LHCN-M2 (cell line): ENCODE measurements at places on chromosomes 1 and 21.

DNA sequence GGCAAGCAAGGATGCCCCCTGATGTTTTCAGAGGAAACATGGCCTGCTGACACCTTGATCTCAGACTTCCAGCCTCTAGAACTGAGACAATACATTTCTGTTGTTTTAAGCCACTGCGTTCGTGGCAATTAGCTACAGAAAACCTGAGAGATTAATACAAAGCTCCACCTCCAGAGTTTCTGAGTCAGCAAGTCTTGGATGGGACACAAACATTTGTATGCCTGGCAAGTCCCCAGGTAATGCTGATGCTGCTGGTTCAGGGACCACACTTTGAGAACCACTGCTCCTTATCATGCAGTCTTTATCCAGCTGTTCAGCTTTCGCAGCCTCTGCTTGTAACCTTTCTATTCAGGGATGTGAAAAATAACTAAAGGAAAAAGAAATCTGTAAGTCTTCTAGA, 565.7 kb upstream of the PLXNA2 start:
- DNase-seq = no peak

DNA sequence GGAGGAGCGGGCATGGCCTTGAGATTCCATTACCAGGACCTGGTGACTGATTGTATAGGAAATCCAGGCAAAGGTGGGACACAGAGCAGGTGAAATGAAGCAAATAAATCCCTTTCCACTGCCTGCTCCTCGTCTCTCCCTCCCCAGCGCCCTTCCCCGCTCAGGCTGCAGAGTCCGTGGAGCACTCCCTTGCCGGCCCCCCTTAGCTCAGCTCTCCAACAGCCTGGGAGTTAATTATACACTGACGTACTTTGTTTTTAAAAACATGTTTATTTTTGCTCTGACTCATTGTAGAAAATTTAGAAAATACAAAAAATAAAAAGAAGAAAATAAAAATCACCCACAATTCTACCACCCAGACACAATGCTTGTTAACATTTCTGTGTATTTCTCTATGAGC, 61.7 kb downstream of the LGR6 start:
- DNase-seq = no peak

GRCh38 chr1:202162047-202162417, 1.6 kb upstream of the PTPN7 start:
- no peak for DNase-seq

DNA sequence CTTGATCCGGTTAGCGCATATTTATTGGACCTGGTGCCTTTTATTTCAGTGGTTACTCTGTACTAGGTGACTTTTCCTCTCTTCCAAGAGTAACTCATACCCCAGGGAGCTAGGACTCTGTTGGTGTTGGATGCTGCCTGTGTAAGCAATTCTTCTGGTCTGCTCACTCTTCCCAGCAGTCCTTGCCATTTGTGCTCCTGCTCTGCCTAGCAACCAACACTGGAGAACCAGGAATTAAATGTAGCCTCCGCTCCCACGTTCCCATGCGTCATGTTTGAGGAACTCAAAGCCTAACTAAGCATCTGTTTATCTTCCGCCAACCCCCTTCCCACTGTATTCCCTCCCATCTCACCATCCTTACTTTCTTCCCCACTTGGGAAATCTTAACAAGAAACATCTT, 65.7 kb upstream of the RAVER2 start:
- no peak for DNase-seq

GRCh38 chr1:22056936-22057335, 4.4 kb downstream of the CDC42 start:
- DNase-seq = no peak

DNA sequence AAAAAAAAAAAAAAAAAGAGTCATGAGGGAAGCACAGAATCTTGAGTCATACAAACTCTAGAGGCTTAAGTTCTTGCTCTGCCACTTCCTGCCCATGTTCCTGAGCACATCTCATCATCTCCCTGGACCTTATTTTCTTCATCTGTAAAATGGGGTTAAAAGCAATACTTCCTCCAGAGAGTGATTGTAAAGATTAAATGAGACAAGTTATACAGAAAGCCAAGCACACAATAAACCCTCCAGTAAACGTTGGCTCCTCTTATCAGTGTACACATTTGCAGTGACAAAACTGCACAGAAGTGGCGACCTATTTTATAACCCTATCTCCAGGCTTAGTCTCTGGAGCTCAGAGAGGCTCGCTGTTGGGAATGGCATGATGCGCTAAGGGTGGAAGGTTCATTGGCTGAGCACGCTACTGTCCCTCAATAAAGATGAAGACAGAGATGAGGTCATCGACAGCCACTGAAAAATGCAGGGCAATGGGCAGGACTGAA, 82.1 kb downstream of the RRAGC start:
- DNase-seq = no peak

DNA sequence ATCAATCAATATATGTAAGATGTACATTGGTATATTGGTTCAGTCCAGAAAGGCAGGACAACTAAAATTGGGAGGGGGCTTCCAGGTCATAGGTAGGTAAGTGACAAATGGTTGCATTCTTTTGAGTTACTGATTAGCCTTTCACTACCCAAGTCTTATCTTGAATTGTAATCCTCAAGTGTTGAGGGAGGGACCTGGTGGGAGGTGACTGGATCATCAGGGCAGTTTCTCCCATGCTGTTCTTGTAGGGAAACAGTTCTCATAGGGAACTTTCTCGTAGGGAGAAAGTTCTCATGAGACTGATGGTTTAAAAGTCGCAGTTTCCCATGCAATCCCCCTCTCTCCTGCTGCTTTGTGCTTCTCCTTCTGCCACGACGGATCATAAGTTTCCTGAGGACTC, 809.2 kb downstream of the KCNT2 start:
- DNase-seq = no peak

DNA sequence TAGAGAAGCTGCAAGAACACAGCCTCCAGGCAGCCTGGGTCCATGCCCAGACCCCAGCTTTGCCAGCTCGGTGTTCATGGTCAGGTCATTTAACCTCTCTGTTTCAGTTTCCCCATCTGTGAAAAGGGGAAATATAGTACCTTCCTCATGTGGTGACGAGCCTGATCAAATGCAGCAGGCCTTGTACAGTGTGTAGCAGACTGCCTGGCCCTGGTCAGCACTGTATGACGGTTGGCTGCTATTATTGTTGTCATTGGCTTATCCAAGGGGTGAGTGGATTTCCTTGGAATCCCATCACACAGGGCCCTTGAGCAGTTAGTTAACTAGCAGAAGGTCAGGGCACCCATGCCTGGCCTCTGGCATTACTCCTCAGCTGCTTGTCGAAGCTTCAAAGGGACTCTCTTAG, 6.6 kb upstream of the TMEM51 start:
- no peak for DNase-seq

DNA sequence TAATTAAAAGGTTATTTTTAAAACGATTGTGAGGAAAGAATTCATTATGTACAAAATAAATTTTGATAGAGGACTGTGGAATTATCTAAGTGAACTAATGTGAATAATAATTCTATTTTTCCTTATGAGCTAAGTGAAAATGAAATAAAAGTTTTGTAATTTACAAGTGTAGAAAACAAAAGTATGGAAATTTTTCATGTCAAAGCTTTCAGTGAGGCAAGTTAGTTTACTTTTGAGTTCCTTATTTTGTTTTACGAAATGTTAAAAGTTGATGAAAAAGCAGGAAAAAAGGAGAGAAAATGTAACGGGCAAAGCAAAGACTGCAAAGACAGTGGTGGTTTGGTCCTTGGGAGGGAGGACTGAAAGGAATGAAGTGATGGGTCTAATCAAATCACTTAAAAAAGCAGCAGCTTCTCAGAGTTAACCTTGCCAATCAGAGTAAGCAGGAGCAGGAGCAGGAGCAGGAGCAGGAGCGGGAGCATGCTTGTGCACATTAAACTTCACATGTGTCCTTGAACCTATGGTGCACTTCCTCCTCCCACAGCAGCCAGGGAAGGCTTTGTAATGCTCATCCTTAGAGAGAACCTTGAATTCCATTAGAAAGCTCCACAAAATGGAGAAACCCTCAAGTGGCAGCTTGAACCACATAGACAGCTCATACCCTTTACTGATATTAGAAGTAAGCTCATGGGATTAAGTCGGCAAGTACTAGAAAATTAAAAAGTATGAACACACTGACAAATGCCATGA, 133.4 kb downstream of the LHX4 start:
- DNase-seq = no peak

GRCh38 chr1:241356519-241357365, at the start of gene RGS7:
Gene RGS7 (minus strand): TSS chr1:241357205.
- peak; percentile 35 for DNase-seq

GRCh38 chr1:32273391-32274208, 18.3 kb upstream of the HDAC1 start:
- no peak for DNase-seq

DNA sequence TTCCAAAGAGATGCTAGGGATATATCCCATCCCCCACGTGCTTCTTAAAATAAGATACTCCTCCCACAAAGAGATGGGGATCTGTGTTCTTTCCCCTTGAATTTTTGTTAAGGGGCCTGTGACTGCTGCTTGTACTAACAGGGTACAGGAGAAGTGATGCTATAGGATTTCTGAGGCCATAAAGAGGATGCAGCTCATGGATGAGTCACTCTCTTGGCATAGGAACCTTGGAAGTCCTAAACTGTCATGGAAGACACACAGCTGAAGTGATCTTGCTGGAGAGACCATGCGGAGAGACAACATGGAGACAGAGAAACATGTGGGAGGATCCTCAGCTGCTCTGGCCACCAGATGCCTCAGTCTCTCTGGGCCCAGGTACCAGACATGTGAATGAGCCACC, 157.2 kb downstream of the S1PR1 start:
- DNase-seq = peak; percentile 1

DNA sequence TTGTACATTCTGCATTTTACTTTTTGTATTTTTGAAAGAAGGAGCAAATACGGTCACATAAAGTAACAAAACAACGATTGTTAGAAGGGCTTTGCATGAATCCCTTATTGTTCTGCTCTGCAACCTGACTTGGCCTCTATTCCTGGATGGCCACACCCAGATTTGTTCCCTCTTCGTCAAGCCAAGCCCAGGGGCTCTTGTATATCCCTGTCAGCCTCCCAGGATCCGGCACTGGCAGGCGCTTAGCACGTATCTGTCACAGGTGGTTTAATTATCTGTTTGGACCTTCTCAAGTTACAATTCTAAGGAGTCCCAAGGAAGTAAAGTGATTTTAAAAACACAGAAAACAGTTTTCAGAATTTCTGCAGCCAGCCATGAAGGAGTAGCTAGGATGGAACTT, 28.0 kb downstream of the CRYAA start:
- peak; percentile 63 for DNase-seq

DNA sequence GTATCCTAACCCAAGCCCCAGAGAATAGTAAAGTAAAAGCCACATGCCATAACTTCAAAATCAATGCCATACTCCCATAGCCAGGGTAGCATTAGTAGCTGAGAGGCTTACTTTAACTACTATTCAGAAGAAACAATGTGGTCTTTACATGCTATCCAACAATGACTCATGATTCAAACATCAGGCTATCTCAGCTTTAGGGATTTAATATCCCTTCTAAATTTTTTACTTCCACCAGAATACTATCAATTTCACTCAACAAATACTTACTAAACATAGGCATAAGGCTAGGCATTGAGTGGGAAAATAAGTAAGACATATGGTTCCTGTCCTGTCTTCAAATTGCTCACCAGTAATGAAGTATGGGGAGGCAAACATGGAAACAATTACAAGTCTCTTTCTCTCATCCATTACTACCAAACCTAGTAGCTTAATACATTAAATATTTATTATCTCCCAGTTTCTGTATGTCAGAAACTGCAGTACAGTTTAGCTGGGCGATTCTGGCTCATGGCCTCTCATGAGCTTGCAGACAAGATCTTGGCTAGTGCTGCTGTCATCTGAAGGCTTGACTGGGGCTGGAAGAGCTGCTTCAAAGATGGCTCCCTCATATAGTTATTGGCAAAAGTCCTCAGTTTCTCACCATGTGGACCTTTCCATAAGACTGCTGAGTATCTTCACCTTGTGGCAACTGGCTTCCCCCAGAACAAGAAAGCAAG, 30.7 kb downstream of the EVI5 start:
- peak; percentile 73 for DNase-seq

DNA sequence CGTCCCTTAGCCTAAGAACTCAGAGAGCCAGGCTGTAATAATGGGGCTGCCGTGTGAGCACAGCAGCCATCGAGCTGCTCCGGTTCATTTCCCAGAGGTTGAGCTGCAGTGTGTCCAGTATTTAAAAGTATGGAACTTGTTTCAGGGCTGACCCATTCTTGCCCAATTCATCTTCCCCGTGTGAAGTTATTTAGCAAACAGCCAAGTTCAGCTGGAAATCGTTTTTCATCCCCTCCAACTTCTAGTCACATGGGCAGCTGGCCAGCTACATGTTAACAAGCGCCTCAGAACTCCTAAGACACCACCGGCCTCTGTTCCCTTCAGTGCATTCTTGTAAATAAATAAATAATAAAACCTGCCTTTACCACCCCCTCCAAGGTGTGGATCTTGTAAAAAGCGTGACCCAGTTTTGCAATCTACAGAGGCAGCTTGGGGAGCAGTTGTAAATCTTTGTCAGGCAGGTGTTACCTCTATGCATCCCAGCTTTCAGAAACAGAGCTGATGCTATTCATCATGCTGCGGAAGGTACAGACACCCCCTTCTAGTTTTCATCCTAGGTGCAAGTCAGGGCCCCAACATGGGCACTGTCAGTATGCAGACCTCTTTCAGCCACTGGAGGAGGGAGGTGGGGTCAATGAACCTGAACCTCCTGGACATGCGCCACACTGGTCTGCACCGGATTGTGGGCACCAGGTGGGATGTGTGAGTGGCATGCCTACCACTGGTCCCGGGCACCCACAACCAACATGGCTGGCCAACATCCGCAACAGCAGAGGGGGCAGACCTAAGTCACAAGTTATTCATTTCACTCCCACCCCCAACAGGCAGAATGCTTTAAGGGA, 18.7 kb upstream of the KNCN start:
- DNase-seq = no peak

DNA sequence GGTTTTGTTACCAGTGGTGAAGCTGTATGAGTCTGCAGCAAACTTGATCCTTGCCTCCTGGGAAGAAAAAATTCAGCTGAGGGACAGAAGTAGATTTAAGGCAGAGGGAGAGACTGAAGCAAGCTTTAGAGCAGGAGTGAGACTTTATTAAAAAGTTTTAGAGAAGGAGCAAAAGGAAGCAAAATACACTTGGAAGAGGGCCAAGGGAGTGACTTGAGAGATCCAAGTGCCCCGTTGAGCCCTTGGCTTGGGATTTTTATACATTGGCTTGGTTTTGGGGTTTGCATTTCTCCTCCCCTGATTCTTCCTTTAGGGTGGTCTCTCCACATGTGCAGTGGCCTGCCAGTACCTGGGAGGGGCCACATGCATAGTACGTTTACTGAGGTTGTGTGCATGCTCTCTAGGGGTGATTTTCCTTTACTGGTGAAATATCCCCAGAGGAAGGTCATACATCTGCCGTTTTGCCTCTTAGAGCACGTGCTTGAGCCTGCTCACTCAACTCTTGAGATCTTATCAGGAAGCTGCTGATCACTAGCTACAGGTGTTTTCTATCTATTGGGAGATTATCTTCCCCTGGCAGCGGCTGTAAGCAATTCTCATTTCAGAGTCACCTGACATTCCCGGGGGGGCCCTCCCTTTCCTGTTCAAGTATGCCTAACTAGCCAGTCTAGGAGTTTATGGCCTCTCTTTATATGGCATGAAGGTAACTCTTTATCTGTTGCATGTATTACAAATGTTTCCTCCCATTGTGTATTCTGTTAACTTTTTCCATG, 20.3 kb downstream of the FASLG start:
- DNase-seq = no peak

- no peak for DNase-seq
These were observed 35.9 kb downstream of the KCNA2 start for GRCh38 chr1:110570307-110570706.
